ENCODE measurements at places on chromosomes 7 and 10.

DNA sequence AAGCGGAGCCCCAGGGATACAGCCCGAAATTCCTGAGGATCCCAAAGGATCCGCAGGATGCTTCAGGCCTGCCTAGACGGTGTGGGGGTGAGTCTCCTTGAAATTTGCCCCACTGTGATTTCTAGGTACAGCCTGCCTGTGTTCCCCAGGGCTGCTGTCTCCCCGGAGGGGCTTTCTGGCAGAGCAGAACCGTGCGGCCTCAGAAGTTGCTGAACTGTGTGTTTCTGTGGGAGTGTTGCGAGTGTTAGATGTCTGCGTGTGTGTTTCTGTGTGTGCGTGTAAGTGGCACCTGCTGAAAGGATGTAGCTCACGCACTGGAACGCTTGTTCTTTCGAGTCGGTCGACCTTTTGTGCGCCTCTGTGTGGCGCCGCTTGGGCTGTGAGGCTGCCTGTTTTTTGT, 27.8 kb upstream of the ZNF273 start:
- DNase-seq = no peak

DNA sequence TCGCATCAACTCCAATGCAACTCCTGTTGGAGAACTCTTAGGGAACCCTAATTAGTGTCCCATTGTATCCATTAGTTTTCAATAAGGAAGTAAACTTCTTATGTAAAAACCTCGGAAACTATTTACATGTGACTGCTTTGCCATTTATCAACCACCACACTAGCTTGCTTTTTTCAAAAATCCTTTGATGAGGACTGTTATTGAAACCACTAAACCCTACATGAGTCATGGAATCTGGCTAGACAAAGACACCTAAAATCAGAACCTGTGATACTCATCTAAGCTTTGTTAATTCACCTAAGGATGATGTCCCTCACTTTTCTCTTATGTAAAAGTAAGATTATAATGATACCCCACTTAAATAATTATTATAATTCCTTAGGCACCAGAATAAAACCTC, 414.1 kb upstream of the ETV1 start:
- DNase-seq = no peak

GRCh38 chr7:43943417-43944187, 17.4 kb downstream of the UBE2D4 start:
- DNase-seq = no peak

DNA sequence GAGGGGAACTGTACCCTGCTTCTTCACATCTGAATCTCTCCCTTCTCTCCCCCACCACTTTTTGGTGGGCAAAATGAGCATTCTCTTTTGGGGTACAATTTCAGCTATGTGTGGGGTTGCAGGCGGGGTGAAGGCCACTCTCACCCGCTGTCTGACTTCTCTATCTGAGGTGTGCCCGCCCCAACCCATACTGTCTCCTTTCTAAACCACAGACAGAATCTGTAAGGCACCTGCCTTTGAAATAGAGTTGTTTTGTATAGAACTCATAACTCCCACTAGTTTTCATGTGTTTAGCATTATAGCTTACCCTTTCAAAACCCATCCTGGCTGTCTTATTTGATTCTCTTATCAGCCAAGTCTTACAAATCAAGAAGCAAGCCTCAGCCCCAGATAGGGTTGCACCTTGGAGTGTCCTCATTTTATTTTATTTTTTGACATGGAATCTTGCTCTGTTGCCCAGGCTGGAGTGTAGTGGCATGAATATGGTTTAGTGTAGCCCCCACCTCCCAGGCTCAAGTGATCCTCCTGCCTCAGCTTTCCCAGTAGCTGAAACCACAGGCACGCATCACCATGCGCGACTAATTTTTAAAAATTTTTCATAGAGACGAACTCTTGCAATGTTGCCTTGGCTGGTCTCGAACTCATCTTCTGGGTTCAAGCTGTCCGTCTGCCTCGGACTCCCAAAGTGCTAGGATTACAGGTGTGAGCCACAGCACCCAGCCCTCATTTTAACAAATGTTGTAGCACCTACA, 11.9 kb downstream of the TSPAN14 start:
- DNase-seq = no peak

DNA sequence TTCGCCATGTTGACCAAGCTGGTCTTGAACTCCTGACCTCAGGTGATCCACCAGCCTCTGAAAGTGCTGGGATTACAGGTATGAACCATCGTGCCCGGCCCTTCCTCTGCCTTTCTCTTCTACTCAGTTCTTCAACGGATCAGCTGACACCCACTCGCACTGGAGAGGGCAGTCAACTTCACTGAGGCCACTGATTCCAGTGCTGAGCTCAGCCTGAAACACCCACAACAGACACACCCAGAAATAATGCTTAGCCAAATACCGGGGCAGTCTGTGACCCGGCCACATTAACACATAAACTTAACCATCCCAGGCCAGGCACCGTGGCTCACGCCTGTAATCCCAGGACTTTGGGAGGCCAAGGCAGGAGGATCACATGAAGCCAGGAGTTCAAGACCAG, 119.3 kb upstream of the CHST15 start:
- DNase-seq = no peak

All from Right ventricle myocardium inferior (tissue), 1 donor.